HEK293T (cell line): ENCODE measurements at places on chromosomes 12 and 14.

- DNase-seq = no peak
Observed at GRCh38 chr14:105479431-105480158, 5.0 kb downstream of the CRIP2 start.

GRCh38 chr12:51085757-51086156, 2.4 kb upstream of the CSRNP2 start:
- no peak for DNase-seq

DNA sequence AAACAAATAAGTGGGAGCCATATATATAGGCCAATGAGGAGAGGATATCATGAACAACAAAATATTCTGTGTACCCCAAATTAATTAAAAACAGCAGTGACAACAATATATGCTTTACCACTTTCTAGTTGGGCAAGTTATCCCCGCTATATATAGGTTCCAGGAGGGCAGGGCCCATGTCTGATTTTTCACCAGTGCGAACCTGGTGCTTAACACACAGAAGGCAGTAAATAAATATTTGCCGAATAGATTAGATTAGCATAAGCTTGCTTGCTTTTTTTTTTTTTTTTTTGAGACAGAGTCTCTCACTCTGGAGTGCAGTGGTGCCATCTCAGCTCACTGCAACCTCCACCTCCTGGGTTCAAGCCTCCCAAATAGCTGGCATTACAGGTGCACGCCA, 3.4 kb upstream of the MIP start:
- DNase-seq = no peak

DNA sequence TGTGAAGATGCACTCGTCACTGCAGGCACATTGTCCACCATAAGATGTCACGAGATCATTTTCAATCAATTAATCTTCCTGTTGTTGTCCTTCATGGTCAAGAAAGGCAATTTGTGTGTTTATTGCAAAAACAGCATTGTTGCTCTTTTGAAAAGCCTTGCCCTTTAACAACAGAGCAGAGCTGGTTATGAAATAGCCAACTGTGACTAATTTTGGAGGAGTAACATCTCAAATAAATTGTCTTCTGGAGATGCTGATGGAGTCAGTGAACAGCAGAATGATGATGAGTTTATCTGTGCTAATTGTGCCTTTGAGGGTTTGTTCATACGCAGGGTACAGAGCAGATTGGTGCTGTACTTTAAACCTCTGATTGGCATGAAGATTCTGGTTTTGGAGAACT, 88.3 kb upstream of the E2F7 start:
- no peak for DNase-seq

DNA sequence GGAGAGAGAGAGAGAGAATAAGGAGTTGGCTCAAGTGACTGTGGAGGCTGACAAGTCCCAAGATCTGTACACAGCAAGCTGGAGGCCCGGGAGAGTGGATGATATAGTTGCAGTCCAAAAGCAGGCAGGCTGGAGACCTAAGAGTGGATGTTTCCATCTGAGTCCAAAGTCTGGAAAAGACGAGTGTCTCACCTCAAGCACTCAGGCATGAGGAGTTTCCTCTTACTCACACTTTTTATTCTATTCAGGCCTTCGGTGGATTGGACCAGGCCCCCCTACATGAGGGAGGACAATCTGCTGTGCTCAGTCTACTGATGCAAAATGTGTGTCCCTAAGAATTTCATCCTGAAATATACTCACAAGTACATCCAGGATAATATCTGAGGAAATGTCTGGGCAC, 484.6 kb downstream of the VRK1 start:
- no peak for DNase-seq

GRCh38 chr12:34190054-34190453, 167.8 kb downstream of the ALG10 start:
- no peak for DNase-seq

DNA sequence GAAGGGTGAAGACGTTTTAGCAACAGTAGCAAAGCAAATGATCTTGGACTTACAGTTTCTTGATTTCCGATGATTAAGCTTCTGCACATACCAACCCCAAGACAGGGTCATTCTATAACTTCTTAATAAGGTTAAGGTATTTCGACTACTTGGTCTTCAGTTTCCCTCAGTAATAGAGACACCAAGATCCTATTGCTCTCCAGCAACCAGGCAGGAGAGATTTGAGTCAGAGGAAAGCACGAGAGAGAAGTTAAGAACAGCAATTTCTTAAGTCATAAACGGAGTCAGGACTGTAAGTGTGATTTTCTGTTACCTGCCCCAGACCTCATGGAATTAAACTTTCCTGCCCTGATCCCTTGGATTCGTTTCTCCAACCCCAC, 215.6 kb downstream of the TTC8 start:
- DNase-seq = peak; percentile 16

DNA sequence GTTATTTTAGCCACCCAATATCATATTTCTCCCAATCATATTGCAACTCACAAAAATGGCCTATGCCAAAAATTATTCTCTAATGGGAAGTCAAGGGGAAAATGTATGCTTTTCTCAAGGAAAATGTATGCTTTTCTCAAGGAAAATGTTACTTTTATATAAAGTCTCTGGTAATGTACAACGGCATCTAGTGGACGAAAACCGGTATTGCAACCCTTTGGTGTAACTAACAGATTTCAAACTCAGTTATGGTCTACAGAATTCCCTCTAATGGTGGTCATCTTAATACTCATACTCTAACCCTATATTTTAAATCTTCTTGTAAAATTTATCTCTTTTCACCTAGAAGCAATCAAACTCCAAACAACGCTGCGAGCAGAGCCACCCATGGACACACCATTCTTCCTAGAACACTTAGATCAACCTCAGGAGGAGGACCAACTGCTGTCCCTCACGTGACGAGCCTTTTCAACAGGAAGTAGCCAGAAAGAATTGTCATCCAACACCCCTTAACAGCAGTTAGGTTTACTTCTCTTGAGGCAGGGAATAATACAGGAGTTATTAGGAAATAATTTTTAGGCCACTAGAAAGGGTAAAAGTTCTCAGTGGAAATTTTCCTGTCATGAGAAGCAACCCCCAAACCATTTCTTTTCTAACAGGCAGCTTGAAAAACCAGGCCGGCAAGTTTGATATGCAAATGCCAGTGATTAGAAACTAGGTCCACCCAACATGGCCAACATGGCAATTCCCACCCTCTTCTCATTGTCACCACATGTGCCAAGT, 20.1 kb downstream of the APOBEC1 start:
- peak; percentile 26 for DNase-seq

GRCh38 chr12:68158432-68158831, 1.1 kb downstream of the IFNG start:
- no peak for DNase-seq

GRCh38 chr12:113779774-113780173, 186.4 kb downstream of the RBM19 start:
- DNase-seq = no peak

DNA sequence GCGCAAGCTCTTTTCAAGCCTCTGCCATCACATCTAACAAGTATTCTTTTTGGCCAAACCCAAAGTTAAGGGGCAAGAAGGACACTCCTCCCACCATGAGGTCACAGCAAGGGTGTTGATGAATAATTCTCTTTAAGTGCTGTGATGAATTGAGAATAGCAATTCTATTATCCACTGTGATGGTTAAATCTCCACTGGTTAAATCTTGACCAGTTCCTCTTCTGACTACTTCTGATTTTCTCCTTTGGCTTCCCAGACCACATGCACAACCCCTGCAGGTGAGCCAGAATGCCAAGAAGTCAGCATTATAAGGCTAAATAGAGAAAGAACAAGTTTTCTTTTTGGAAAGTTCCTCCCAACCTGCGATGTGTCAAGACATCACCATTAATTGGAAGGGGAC, 90.6 kb upstream of the BCL2L14 start:
- DNase-seq = no peak

GRCh38 chr12:68980476-68981212, 47.7 kb upstream of the CPM start:
- no peak for DNase-seq

GRCh38 chr12:130796985-130797686, 41.9 kb downstream of the STX2 start:
- no peak for DNase-seq

DNA sequence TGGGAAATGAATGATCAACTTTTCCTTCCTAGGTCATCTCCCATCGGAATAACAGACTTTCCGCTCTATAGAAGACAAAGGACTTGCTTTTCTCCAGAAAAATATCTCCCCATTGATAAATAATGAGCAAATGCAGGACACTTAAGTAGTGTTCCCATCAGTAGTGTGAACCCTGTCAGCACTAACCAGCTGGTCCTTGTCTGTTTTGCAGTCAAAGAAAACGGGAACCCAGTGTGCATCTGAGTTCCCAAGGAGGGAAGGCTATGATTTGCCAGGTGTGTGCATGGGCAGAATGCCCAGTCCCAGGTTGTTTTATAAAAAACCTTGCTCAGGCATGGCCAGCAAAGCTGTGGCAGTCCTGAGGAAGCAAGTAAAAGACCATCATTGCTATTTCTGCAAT, 256.5 kb upstream of the HMGA2 start:
- no peak for DNase-seq

GRCh38 chr14:99884834-99885648, 91.8 kb downstream of the EML1 start:
- peak; percentile 49 for DNase-seq

DNA sequence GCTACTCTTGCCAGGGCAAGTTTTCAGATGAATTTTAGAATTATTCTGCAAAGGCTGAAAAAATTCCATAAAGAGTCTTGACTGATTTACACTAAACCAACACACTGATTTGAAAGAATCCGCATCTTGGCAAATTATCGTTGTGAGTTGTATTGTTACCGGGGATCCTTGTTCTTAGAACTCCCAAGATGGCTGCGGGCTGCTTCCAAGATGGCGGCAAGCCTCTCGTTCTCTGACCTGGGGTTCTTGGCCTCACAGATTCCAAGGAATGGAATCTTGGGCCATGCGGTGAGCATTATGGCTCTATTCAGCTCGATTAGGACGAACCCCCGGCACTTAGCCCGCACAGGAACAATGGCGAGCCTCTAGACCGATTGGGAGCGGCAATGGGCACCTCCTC, 132.5 kb downstream of the ZNF664 start:
- DNase-seq = no peak

DNA sequence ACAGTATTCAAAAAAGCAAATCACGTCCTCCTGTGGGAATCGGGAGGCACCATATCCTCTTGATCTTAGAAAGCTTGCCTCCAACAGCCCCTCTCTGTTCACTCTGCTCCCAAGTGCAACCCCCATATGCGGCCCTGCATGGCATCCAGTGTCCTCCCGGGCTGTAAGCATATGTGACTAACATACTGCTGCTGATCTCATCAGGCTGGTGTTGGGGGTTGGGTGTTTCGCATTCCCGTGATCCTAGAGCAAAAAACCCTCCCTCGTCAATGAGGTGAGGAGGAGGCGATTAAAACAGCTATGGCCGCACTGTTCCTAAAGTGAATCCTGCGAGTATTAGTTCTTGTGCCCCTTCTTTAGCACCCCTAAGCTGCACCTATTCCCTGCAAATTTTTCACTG, 28.1 kb upstream of the PPM1A start:
- no peak for DNase-seq

GRCh38 chr12:62335057-62335456, 74.9 kb downstream of the USP15 start:
- no peak for DNase-seq

- DNase-seq = no peak
Observed at GRCh38 chr14:73720636-73721035, 6.5 kb upstream of the PNMA1 start.

- no peak for DNase-seq
Observed at GRCh38 chr12:58509116-58509885, 411.0 kb downstream of the LRIG3 start.

DNA sequence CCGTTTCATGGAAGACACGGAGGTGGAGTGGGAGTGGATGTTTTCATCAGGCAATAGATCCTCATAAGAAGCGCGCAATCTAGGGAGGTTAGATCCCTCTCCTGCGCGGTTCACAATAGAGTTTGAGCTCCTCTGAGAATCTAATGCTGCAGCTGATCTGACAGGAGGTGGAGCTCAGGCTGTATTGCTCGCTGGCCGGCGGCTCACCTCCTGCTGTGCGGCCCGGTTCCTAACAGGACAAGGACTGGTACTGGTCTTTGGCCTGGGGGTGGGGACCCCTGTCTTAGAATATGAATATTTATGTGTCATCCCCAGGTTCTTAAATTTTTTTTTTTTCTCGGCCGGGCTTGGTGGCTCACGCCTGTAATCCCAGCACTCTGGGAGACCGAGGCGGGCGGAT, 36.7 kb downstream of the PRICKLE1 start:
- no peak for DNase-seq

GRCh38 chr14:63986789-63987533, 134.2 kb downstream of the SYNE2 start:
- no peak for DNase-seq

DNA sequence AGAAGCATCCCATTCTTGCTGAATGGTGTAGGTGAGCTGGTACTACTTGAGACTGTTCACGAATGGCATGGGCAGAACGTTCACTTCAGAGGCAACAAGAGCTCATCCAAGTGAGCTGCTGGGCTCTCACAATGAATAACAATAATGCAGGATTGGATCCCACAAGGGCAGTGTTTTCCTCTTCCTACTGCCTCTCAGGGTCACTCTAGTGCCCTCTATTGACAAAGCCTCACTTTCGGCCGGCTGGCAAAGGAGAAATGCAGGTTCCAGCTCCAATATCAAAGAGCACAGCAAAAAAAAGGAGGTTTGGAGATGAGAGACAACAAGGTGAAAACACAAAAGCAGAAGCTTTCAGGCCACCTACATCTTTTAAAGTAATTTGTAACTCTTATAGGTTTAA, 74.6 kb upstream of the MYF6 start:
- peak; percentile 33 for DNase-seq

DNA sequence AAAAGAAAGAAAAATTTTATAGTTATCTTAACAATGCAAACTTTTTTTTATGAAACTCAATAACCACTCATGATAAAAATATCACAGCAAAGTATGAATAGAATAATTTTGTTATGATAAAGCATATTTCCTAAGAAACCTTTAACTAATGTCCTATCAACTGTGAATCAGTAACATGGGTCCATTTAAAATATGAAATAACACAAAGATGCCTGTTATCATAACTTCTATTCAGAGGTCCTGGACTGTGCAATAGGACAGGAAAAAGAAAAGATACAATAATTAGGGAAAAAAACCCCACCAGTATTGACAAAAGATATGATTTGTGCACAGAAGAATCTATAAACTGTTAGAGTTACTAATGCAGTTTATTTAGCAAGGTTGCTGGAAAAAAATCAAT, 245.4 kb downstream of the FOXN3 start:
- DNase-seq = no peak

GRCh38 chr14:100200311-100200710, 38.6 kb upstream of the YY1 start:
- no peak for DNase-seq
